Stimulated activated naive CD4-positive, alpha-beta T cell treated with Interleukin-2 at 50 U/mL for 16 hours (primary cell): ENCODE measurements at places on chromosomes 11 and 22.

DNA sequence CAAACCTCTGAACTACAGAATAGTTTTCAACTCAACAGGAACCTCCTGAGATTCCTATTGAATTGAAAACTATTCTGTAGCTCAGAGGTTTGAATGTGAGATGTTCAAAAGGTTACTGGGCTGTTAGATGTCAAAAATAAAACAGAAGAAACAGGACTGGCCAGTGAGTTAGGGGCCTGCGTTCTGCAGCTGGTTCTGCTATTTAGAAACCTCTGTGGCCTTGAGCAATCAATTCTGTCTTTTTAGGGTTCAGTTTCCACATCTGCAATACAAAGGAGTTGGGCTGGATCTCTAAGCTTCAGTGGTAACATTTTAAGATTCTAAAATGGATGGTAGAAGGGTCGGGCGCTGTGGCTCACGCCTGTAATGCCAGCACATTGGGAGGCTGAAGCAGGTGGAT is 55.8 kb downstream of the CLMP start:
- DNase-seq: no peak

DNA sequence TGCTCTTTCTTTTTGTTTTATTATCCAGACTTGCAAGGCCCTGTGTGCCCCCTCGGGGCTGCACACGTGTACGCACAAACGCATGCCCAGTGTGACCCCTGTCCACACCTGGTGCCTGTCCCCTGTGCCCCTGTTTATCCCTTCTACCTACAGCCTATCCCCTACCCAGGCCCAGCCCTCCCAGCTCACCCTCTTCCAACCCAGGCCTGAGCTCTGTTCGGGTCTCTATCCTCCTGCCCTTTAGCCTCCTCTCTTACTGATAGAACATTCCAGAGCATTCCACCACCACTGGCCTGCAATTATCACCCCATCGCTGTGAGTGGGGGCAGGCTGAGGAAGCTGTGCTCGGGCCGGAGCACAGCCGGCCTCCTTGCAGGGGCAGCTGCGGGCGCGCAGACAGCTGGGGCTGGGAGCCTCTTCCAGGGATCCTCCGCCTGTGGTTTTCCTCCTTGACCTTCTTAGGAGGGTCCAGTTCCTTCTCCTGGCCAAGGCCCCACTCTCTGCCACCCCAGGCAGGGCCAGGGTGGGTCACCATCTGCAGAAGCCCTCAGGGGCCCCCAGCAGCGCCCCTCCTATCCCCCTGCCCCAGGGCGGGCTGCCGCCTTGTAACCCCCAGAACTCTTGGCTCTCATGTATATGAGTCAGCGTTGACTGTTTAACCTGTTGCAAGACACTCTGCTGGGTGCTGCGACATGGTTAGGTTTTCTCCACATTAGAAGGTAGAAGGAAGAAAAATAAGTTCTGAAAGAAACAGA is 41.8 kb upstream of the KCNQ1OT1 start:
- no peak for DNase-seq

GRCh38 chr11:36605221-36606216 is 7.5 kb upstream of the RAG2 start:
- no peak for DNase-seq

- DNase-seq: no peak
Observed at GRCh38 chr11:109349276-109350080, 72.5 kb upstream of the C11orf87 start.

DNA sequence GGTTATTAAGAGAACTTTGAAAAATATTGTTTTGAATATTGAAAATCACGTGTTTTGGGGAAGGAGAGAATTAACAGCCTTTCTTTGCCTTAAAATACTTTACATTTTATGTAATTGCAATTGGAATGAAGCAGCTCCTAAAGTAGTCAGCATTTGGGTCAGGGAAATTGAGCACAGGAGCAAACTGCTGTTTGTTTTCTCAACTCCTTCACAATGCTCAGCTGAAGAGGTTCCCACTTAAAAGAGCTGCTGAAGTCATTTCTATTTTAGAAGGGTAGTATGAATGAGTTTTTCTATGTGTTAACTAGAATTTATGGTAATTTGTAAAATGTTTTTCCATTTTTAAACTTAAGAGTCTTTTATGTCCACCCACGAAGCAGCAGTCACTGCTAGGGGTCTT is 8.1 kb upstream of the UCP2 start:
- no peak for DNase-seq

- no peak for DNase-seq
Observed at GRCh38 chr11:43130616-43131015, 181.2 kb upstream of the API5 start.

- no peak for DNase-seq
Observed at GRCh38 chr11:45319077-45319476, 32.9 kb upstream of the SYT13 start.

DNA sequence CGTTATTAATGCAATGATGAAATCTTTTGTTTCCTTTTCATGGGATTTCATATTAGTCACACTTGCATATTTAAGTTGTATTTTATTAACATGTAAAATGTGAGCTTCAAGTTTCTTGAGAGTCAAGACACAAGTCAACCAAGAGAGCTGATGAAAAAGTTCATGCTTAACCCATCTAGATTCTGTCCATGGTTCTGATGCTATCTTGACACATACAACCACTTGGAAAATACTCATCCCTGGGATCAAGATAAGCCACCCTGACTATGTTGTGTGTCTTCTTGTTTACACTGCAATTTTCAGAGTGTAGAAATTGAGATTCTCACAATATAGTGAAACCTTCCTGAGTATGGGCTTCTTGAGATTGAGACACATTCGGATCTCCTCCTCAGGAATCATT is 664 bp upstream of the OR10A4 start:
- DNase-seq: no peak

DNA sequence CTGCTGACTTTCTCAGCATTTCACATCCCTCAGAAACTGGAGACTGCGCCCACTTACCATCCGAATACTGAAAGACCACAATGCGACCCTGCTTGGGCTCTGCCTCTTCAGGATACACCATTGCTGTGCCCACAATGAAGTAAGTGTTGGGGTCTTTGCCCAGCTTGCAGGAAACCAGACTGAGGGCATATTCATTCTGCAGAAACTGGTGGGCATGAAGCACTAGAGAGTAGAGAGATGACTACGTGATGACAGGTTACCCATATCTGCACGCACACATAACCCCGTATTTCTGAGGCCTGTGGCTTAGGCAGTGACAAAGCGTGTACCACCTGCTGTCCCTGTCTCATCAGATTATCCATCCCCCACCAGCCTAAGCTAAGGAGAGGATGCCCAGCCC is 14.6 kb upstream of the VWCE start:
- DNase-seq: no peak

DNA sequence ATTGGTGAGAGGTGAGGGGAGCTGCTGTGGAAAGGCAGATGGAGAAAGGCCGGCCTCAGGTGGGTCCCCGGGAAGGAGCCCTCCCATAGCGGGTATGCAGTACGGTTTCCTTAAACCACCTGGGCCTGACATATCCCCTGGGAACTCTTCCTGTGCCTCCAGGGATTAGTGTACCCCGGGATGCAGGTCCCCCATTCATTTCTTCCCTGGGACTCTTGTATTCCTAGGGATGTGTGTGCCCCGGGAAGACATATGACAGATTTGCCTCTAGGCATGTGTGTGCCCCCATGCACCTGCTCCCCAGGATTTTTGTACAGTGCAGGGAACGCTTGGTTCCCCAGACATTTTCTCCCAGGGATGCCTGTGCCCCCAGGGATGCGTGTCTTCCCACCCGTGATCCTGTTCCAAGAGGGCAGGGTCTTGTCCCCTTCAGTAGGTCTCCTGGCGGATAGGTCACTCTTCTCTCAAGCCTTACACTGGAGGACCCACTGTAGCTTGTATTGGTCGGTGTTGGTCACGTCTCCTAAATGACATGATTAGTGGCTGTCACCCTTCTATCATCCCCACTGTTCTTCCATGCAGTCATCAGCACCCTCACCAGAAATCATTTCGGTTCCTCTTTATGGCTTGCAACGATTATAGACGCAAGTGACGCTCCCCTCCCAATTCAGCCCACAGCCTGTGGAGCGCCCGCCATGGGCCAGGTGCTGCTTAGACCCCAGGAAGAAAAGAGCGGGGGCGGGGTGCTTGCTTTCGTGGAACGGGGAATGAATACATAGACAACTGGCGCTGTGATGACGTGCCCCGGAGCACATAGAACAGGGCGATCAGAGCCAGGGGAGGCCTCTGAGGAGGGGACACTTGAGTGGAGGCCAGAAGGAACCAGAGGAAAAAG is 1.3 kb downstream of the PARVB start:
- no peak for DNase-seq

DNA sequence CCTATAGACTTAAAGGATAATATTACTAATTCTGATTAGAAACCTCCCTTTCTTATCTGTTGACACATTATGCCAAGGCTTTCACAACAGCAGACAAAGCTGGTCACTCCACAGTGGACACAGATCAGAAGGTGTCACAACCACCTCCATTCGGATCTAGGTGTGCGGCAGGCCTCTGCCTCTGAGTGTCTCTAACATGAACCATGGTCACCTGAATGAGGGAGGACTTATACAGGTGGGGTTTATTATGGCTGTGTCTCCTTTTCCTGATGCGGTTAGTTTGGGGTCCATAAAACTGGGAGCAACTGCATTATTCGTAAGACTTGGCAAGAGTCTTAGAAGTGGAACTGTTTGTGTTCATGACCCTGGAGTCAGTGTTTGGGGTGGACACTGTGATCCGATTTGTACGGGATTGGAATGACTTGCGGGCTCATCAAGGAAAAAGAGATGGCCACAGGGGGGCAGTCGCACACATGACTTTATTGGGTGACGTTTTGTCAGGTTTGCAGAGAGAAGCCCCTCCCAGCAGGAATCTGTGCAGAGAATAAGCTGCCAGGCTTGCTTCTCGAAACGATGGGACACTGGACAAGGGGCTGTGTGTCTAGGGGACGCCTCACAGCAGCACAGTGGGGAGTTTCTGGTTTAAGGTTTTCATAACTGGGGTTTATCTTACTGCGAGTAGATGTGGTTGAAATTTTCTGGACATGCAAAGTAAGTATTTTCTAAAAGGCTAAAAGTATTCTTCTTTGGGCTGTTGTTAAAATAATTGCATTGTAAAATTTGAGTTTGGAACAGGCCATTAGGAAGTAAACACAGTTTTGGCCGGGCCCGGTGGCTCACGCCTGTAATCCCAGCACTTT is 90.6 kb downstream of the GAB4 start:
- DNase-seq: peak; percentile 27

GRCh38 chr22:32644252-32645100 is 157.0 kb upstream of the TIMP3 start:
- DNase-seq: peak; percentile 3

GRCh38 chr11:130513132-130513531 is 64.7 kb downstream of the ADAMTS15 start:
- no peak for DNase-seq

- DNase-seq: no peak
Observed at GRCh38 chr11:131658414-131658813, 288.0 kb downstream of the NTM start.

- no peak for DNase-seq
Observed at GRCh38 chr11:62445314-62445740, 26.5 kb downstream of the SCGB1A1 start.

- no peak for DNase-seq
Observed at GRCh38 chr11:128927683-128928336, 14.9 kb downstream of the TP53AIP1 start.

GRCh38 chr11:60991457-60991856 is 20.0 kb downstream of the CD6 start:
- no peak for DNase-seq

DNA sequence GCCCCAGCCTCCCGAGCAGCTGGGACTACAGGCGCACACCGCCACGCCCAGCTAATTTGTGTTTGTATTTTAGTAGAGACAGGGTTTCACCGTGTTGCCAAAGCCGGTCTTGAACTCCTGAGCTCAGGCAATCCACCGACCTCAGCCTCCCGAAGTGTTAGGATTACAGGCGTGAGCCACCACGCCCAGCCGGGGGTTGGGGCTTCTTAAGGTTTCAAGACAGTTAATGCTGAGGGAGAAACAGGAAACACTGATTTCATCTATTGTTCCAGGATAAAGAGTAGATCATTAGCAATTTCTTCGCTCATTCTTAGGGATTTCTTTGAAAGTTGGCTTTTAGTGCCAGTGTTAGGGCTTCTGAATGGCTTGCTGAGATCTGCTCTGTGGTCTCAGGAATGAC is 21.2 kb upstream of the CLMP start:
- DNase-seq: no peak
